ENCODE measurements at places on chromosomes 2 and 18.

GRCh38 chr18:24734058-24734457 is 273.6 kb downstream of the HRH4 start:
- DNase-seq = peak; percentile 75

DNA sequence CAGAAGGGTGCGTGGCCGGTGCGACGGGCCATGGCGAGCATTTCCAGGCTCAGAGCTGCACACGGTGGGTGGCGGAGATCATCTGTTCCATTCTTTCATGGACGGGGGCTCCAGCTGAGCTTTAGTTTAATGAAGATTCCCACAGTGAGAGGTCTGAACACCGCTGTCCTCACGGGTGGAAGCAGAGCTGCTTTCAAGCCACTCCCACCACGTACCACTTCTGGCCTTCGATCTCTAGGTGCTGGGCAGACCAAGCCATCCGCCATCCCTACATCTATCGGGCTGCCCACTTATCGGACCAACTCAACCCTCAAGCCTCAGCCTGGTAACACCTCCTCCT is 18.5 kb downstream of the GPR35 start:
- no peak for DNase-seq

GRCh38 chr18:31538837-31539236 is 40.9 kb downstream of the DSG2 start:
- no peak for DNase-seq

- DNase-seq = no peak
These were observed 69.9 kb upstream of the ST3GAL5 start for GRCh38 chr2:85958731-85959130.

- peak; percentile 18 for DNase-seq
These were observed 9.2 kb downstream of the CHST9 start for GRCh38 chr18:27175914-27176313.

- DNase-seq = no peak
These were observed 19.3 kb downstream of the ALPK2 start for GRCh38 chr18:58609536-58609993.

- no peak for DNase-seq
These were observed 514.0 kb downstream of the GALR1 start for GRCh38 chr18:77763530-77764145.

GRCh38 chr2:33077844-33078243 is 131.1 kb downstream of the LTBP1 start:
- DNase-seq = peak; percentile 81

GRCh38 chr2:121746071-121746578 is 9.3 kb upstream of the TSN start:
- no peak for DNase-seq

GRCh38 chr2:71696381-71696780 is 243.0 kb downstream of the DYSF start:
- no peak for DNase-seq

- DNase-seq = no peak
These were observed 21.6 kb upstream of the SPATA3 start for GRCh38 chr2:230974096-230974913.

GRCh38 chr2:2664989-2665833 is 334.1 kb upstream of the MYT1L start:
- DNase-seq = no peak

GRCh38 chr18:76686737-76687231 is 135.6 kb upstream of the ZNF236 start:
- DNase-seq = peak; percentile 85

- DNase-seq = no peak
These were observed 170.4 kb downstream of the ZFP36L2 start for GRCh38 chr2:43055985-43056384.

DNA sequence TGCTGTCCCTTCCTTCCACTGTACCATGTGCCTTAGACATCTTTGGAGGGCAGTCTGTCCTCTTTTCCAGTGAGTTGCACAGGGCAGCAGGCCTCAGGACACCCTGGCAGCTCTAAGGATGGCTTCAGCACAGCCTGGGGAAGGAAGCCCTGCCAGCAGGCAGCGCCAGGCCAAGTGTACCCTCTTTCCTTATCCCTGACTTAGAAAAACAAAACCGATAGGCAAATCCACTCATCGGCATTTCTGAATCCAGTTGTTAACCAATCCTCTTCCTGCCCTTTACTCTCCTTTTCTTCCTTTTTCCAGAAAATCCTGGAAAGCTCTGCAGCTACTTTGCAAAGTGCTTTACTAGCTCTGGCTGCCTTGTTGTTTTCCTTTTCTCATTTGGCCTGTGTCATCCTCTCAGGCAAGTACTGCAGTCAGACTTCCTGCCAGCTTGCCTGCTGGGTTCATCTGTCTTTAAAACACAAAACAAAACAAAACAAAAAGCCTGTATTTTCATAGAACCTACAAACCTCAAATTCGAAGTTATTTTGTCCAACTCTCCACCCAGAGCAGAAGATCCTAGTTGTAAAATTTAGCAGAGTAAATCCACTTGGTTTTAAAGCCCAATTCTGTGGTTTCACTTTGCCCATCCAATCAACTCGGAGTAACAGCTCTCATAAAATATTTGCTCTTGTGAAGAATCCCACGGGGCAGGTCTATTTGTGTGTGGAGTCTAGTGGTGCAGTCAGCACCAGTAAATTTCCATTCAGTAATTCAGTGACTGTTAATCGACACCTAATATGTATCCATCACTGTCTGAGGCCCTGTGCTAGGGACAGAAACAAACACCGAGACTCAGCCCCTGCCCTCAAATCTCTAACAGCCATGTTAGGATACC is 45.2 kb downstream of the PCBP1 start:
- peak; percentile 87 for DNase-seq

All from NCI-H69 (cell line).